Activated T-helper 17 cell treated with anti-CD3 and anti-CD28 coated beads, Interleukin-2, amount 50 U/mL, for 72 hours (primary cell): ENCODE measurements at places on chromosomes 1 and 21. TPM values are rescaled to one million over a fixed set of nuclear protein-coding genes. Genes with fewer than 3 reads are reported as not detected.

- ATAC-seq = no peak
Measured at GRCh38 chr1:54643736-54644135, 2.1 kb downstream of the MROH7 start.

- ATAC-seq = peak; percentile 28
Measured at GRCh38 chr1:187516874-187517273, 688.1 kb downstream of the PLA2G4A start.

GRCh38 chr1:42014823-42015222 lies 96.1 kb upstream of the HIVEP3 start:
- ATAC-seq = peak; percentile 63

- no peak for ATAC-seq
Measured at GRCh38 chr1:223631473-223631872, 34.0 kb downstream of the CAPN8 start.

GRCh38 chr1:70227439-70227838 lies 6.3 kb downstream of the SRSF11 start:
- ATAC-seq = no peak

GRCh38 chr1:56911098-56911938 lies 54.5 kb downstream of the C8B start:
- ATAC-seq = no peak

DNA sequence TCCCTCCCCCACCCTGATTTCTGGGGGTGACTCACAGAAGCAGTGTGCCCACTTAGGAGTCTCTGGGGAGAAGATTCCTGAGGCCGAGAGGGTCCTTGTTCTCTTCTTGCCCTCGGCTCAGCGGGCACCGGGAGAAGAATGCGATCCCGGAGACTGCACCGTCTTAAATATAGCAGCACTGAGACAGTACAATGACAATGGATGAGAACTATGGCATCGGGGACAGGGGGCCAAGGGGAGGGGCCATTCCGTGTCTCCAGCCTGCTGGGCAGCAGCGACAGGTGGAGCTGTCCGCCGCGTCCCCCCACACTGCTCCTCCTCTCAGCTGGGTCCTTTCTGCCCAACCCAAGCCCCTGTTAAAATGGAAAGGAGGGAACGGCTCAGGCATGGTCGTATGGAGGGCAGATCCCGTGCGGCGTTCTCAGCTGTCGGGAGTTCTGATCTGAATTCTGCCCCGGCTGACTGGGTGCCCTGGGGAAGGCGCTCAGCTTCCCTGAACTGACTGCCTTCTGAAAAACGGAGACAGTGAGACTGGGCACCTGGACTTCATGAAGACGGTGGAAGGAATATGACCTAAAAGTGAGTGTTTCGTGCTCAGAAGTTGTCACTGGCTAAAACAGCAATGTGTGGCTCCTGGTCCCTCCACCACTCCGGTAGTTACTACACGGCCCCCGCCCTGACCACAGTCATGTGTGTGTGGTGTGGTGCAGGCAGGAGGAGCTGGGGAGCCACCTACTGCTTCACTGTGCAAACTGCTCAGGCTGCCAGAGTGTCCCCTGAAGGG lies at the start of gene MYOM3:
TSS of gene MYOM3 (minus strand) at position 140 of the 784 bp plus-strand sequence. CDS start 3,499 bp downstream, outside the sequence.
- ATAC-seq = peak; percentile 87

GRCh38 chr1:20318971-20319370 lies 28.3 kb downstream of the VWA5B1 start:
- no peak for ATAC-seq

- ATAC-seq = no peak
Measured at GRCh38 chr1:160197231-160197630, 6.9 kb downstream of the CASQ1 start.

DNA sequence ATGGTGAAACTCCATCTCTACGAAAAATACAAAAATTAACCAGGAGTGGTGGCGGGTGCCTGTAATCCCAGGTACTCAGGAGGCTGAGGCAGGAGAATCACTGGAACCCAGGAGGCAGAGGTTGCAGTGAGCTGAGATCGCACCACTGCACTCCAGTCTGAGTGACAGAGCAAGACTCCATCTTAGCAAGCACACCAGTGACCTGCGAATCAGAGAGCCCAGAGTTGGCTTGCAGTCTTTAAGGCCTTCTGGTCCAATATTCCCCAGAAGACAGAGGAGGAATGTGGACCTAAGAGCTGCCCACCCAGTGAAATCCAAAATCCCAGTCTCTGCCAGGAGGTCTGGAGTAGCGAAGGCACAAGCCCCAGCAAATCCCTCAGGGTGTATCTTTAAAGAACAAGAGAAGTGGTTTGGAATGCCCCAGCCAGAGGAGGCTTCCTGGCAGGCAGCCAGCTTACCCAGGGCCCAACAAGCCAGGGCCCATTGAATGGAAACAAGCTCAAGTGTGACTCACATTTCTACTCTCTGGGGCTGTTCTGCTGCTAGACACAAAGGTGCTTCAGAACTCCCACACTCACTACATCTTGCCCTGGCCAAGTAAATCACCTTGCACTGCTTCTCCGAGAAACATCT lies 23.9 kb downstream of the GPR161 start:
- ATAC-seq = peak; percentile 97

- ATAC-seq = no peak
Measured at GRCh38 chr1:230705289-230706019, 8.5 kb downstream of the AGT start.

DNA sequence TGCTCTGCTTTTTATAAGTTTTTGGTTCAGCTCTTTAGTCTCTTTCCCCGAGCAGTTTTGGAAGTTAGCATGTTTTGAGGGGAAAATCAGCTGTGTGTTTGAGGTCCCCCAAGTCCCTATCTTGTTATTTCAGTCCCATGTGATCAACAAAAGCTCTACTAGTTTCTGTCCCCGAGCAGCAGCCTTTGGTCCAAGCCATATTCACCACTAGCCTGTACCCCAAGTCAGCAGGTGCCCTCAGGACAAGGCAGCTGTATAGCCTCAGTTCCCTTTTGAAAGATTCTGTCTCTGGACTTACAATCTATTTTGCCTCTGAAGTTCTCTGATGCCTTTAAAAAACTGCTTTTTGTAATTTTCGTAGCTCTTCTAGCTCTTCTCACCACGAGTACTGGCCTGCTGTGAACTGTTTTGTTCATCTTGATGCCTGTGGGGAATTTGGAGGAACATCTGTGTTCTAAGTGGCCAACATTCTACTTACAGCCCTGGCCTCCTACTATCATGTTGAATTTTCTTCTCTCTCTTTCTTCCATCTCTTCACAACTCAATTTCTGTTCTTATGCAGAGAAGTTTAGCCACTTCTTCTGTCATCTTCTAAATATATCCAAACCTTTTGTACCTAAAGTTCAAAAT lies 16.7 kb downstream of the UAP1 start:
- ATAC-seq = no peak

GRCh38 chr1:167455786-167456446 lies 62.4 kb downstream of the CD247 start:
- ATAC-seq = peak; percentile 55

DNA sequence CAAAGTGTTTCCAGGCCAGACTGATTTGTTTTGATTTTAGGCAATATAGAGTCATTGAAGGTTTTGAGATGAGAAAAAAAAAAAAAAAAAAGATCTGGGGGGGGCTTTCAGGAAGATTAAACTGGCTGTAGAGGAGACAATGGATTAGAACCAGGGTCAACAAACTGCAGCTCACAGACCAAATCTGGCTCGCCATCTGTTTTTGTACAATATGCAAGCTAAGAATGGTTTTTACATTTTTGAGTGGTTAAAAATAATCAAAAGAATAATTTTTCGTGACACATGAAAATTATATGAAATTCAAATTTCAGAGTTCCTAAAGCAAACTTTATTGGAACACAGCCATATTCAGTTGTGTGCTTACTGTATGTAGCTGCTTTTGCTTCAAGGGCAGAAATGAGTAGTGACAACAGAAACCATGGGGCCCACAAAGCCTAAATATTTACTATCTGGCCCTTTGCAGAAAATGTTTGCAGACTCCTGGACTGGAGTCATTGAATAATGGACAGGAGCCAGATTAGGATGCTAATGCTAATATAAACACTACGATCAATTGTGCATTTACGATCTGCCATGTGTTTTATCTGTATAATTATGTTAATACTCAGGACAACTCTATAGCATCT lies 375.7 kb upstream of the DAB1 start:
- ATAC-seq = no peak

DNA sequence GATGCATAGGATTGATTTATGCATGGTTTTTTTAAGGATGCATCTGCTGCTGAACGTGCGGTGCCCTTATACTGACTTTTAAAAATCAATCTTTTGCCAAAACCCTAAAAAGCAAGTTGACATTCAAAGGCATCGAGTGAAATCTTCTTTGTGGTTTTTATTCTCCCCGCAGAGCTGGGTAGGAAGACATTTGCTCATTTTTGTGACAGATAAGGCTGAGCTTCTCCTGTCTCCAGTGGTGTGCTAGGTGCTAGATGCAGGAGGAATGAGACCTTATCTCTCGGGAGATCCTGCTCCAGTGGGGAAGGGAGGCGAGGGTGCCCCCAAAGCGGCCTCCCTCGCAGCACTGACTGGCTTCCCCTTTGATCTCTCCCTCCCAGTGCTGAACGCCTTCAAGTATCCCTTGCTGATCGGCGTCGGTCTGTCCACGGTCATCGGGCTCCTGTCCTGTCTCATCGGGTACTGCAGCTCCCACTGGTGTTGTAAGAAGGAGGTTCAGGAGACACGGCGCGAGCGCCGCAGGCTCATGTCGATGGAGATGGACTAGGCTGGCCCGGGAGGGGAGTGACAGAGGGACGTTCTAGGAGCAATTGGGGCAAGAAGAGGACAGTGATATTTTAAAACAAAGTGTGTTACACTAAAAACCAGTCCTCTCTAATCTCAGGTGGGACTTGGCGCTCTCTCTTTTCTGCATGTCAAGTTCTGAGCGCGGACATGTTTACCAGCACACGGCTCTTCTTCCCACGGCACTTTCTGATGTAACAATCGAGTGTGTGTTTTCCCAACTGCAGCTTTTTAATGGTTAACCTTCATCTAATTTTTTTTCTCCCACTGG lies 14.9 kb upstream of the CD101 start:
- peak; percentile 72 for ATAC-seq

DNA sequence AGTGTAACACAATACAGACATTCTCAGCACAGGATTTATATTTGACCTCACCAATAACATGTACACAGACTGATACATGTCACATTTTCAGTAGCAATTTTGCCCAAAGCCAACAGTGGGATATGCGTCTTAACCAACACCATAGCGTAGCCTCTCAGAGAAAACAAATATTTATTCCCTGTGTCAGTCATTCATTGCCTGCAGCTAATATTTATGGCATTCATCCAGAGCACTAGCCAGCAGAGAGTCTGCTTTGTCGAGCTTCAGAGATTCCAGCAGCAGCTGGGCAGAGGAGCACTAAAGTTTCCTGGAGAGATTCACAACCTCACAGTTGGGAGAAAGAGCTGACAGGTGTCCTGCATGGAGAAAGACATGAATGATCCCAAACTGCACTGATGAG lies 400.7 kb upstream of the DAB1 start:
- no peak for ATAC-seq

DNA sequence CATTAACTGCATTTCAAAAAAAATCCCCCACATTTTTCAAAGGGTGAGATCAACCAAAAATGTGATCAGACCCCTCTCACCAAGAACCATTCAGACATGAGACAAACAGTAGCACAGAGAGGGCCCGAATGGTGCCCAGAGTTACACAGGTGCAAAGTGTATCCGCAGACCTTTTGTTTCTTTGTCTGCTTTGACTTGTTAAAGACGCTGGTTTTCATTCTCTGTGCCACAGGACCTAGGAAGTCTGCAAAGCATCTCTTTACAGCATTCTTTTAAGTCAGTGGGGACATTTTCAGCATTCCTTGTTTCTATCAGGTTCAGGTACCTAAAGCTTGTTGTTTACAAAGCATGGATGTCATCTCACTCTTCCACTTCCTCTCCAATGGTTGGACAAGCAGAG lies 87.2 kb upstream of the MAP1LC3C start:
- no peak for ATAC-seq

GRCh38 chr1:243973169-243973568 lies 77.9 kb upstream of the ZBTB18 start:
- ATAC-seq = no peak

DNA sequence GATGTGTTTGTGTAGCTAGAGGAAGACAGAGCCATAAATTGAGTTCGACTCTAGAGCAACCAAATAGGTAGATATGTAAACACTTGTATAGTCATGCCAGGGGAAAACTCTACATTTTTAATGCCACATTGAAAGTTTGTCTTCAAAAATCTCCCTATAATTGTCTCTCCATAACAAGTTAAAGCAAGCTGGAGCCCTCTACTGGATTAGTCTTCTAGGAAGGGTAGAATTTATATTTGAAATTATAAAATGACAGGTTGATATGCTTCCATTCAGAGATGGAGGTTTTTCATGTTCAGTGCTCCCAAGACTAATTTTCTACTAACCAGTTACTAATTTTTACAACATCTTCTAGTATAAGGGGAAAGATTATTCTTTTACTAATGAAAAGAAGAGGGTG lies 13.1 kb upstream of the COL24A1 start:
- no peak for ATAC-seq

DNA sequence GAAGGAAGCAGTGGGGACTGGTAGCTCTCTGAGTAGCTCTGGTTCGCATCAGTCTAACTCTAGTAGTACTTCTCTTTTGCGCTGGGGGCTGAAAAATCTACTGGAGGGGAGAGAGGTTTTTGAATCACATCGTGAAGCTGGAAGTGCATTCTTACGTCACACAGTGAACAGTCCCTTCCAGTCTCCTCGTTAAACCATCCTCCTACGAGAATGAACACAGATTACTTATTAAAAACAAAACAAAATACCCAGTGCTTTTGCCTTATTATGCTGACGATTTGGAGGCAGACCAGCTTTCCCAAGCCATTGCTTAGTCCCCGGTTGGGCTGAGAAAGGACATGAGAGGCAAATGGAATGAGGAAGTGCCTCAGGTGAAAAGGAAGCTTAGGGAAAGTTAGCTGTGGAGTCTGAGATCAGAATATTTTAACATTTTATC lies 16.1 kb downstream of the HUNK start:
- no peak for ATAC-seq

GRCh38 chr1:174265282-174265681 lies 106.0 kb downstream of the RABGAP1L start:
- ATAC-seq = no peak

DNA sequence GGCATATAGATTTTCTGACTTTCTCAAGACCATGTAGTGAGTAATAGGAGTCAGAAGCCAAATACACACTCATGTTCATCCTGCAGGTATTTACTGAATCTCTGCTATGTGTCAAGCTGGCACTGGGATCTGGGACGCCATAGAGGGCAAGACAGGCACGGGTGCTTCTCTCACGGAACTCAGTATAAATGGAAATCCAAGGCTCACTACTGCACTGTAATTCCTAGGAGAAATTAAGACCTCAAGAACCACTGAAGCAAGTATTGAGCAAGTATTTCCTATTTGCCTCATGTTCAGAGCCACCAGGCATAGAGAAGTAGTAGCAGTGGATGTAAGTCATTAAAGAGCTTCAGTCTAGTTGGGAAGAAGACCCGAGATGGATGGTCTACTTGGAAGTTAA lies 38.9 kb downstream of the EIF2D start:
- no peak for ATAC-seq

The PRR9 gene
- not detected for total RNA-seq

The NECTIN4 gene
- 0.32 TPM for total RNA-seq

The ARHGAP30 gene
- total RNA-seq = 207 TPM

The NBPF6 gene
- total RNA-seq = not detected

The SPATA46 gene
- total RNA-seq = not detected

The HPCA gene
- not detected for total RNA-seq

The GLMP gene
- 18.3 TPM for total RNA-seq

The CHI3L1 gene
- not detected for total RNA-seq

The SPSB1 gene
- total RNA-seq = 8.1 TPM

The LIN28A gene
- total RNA-seq = not detected
